Activated T-helper 17 cell treated with anti-CD3 and anti-CD28 coated beads, Interleukin-2, amount 50 U/mL, for 72 hours (primary cell): ENCODE measurements at places on chromosomes 6 and 20. TPM values are rescaled to one million over a fixed set of nuclear protein-coding genes. Genes with fewer than 3 reads are reported as not detected.

DNA sequence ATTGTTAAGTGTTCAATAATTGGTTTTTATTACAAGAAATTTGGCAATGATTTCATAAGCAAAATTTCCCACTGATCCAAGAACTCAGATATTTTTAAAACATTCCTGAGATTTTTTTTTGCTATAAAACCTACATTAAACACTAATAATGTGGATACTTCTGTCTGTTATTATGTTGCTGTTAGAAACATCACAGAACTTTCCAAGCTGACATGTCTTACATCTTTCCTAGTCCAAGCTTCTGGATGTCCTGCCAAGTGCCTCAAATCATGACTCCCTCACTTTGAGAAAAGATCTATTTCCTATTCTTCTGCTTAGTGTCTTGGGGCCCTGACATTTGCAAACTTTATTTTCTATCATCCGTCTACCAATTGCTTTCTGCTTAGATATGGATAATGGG, 110.8 kb downstream of the RFPL4B start:
- no peaks in the 10 kb centered on the region for H3K36me3 ChIP-seq
- H3K4me1 ChIP-seq = no peaks in the 10 kb centered on the region
- H3K27ac ChIP-seq = no peak overlapping the region
- no peak overlapping the region for H3K4me3 ChIP-seq
- peaks cover 6% of the 10 kb centered on the region for H3K27me3 ChIP-seq

- no peak overlapping the region for H3K4me3 ChIP-seq
- no peak for ATAC-seq
- H3K36me3 ChIP-seq = no peaks in the 10 kb centered on the region
- no peaks in the 10 kb centered on the region for H3K4me1 ChIP-seq
- no peak overlapping the region for H3K27ac ChIP-seq
These were observed 199.6 kb downstream of the OGFRL1 start for GRCh38 chr6:71488186-71488585.

Gene GLP1R
- not detected for total RNA-seq

GRCh38 chr6:7697820-7698623, 27.9 kb upstream of the BMP6 start:
- peaks cover 13% of the 10 kb centered on the region for H3K4me1 ChIP-seq
- H3K27ac ChIP-seq = peak overlapping the region; percentile 48
- ATAC-seq = peak; percentile 85
- H3K4me3 ChIP-seq = peak overlapping the region; percentile 4
- H3K36me3 ChIP-seq = no peaks in the 10 kb centered on the region

DNA sequence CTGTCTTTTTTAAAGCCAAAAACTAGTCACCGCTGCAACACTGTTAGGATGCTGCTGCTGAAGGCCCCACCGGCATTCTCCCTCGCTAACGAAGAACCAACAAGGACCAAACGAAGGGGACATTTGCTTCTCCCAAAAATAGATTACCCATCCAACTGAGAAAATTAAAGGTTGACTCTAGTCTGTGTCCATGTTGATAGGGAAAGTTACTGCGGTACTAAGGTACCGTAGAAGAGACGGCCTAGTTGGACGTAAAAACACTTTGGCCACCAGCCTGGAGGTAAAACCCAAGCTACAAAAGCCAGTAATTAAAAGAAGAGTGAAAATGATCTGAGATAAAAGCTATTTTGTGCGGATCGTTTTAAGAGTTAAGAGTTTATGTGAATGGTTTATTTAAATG, 11.8 kb upstream of the FOXF2 start:
- no peak overlapping the region for H3K4me3 ChIP-seq
- H3K27ac ChIP-seq = no peak overlapping the region
- H3K4me1 ChIP-seq = peaks cover 10% of the 10 kb centered on the region
- ATAC-seq = no peak
- peaks cover 66% of the 10 kb centered on the region for H3K27me3 ChIP-seq
- no peaks in the 10 kb centered on the region for H3K36me3 ChIP-seq

Gene ABCC10
- 41.2 TPM for total RNA-seq

DNA sequence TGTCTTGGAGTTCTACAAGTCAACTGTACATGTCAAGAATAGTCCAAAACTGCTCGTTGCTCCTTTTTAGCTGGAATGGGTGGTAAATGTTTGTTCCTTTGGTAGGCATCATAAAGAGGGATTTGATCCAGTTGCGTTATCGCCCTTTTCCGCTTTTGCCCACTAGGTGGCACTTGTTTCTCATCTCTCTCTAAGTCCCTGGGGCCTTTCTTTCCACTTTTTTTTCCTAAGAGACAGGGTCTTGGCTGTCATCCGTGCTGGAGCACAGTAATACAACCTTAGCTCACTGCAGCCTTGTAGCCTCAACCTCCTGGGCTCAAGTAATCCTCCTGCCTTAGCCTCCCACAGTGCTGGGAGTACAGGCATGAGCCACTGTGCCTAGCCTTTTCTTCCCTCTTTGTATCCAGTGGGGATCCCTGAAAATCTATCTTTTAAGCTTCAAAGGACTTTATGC, 20.7 kb downstream of the GTPBP2 start:
- peaks cover 5% of the 10 kb centered on the region for H3K4me1 ChIP-seq
- H3K27me3 ChIP-seq = no peaks in the 10 kb centered on the region
- peak; percentile 38 for ATAC-seq
- no peak overlapping the region for H3K4me3 ChIP-seq
- peak overlapping the region; percentile 1 for H3K27ac ChIP-seq

Gene VSTM2L
- total RNA-seq = not detected

- peak; percentile 74 for ATAC-seq
- H3K4me3 ChIP-seq = peak overlapping the region; percentile 41
- H3K27ac ChIP-seq = peak overlapping the region; percentile 3
- H3K27me3 ChIP-seq = no peaks in the 10 kb centered on the region
These were observed 56.6 kb upstream of the CCN6 start for GRCh38 chr6:111997078-111997852.

DNA sequence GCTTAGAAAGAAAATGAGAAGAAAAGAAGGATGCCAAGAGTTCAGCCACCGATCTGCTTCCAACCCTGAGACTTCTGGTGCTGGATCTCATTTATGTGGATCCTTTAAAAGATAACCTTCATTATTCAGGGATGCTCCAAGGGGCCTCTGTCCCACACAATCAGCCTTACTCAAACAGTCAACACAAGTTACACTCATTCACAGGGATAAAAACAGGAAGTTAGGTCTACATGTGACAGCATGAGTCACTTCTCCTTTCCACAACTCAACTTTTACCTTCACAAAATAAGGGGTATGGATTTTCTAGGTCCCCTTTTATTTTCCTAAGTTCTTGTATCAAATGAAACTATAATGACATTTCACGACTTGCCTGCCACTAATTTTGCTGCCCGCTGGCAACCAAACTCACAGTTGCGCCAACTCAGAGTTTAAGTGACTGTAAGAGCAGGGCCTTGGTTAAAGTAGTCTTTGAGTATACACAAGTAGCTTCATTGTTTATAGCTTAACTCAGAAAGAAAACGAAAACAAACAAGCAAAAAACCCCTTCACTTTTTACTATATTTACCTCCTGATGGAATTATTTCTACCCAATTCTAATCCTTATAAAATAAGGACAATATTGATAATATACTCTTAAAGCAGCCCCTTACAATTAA, 278.8 kb upstream of the RUNX2 start:
- H3K27me3 ChIP-seq = no peaks in the 10 kb centered on the region
- no peaks in the 10 kb centered on the region for H3K36me3 ChIP-seq
- H3K4me1 ChIP-seq = peaks cover 28% of the 10 kb centered on the region
- H3K27ac ChIP-seq = peak overlapping the region; percentile 84

DNA sequence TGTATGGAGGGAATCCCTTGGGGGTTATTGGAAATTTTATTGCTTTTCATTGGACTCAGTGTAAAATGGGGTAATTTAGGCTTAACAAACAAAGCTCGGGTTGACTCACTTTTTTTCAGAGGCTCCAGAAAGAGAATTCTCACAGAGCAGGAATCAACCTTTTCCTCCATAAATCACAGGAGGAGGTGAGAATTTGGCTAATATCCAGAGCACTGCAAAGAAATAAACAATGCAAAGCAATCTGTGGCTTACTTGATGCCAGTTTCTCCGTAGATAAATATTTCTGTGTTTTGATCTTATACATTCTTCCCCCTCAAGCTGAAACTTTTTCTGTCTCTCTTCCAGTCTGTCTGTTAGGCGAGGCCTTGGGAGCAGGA, 176.6 kb downstream of the TSHZ2 start:
- H3K27me3 ChIP-seq = no peaks in the 10 kb centered on the region
- no peak for ATAC-seq
- no peaks in the 10 kb centered on the region for H3K36me3 ChIP-seq
- no peak overlapping the region for H3K27ac ChIP-seq
- H3K4me1 ChIP-seq = peaks cover 32% of the 10 kb centered on the region

DNA sequence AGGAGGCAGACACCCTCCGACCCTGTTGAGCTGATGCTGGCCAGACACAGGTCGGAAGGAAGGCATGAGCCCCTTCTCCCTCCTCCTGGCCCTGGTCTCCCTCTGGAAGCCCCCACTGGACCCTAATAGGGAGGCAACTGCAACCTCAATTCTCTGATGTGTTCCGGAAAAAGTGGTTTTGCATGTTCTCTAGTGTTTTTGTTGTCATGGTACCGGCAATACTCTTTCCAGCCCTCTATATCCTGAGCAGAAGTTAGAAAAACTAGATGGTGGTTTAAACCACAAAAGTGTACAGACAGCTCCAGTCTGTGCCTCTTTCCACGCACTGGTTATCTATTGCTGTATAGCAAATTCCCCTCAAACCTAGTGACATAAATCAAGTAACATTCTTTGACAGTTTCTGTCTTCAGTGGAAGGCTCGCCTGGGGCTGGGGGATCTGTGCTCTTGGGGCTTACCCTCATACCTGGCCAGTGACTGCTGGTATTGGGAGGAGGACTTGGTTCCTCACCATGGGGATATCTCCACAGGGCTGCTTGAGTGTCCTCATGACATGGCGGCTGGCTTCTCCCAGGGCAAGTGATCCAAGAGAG, 37.0 kb downstream of the SYTL3 start:
- peaks cover 98% of the 10 kb centered on the region for H3K36me3 ChIP-seq
- H3K27ac ChIP-seq = peak overlapping the region; percentile 34
- H3K27me3 ChIP-seq = no peaks in the 10 kb centered on the region
- peaks cover 33% of the 10 kb centered on the region for H3K4me1 ChIP-seq
- peak; percentile 89 for ATAC-seq

- H3K4me1 ChIP-seq = no peaks in the 10 kb centered on the region
- ATAC-seq = no peak
- no peak overlapping the region for H3K4me3 ChIP-seq
- peaks cover 13% of the 10 kb centered on the region for H3K27me3 ChIP-seq
These were observed 127.3 kb downstream of the TNFRSF21 start for GRCh38 chr6:47182291-47182957.

- ATAC-seq = peak; percentile 38
- peaks cover 10% of the 10 kb centered on the region for H3K4me1 ChIP-seq
- H3K4me3 ChIP-seq = peak overlapping the region; percentile 7
- H3K27me3 ChIP-seq = peaks cover 5% of the 10 kb centered on the region
- no peak overlapping the region for H3K27ac ChIP-seq
- no peaks in the 10 kb centered on the region for H3K36me3 ChIP-seq
These were observed 2.1 kb upstream of the PERP start for GRCh38 chr6:138109042-138109997.

GRCh38 chr6:168067081-168067759, 11.8 kb downstream of the FRMD1 start:
- ATAC-seq = no peak
- H3K4me1 ChIP-seq = no peaks in the 10 kb centered on the region
- no peaks in the 10 kb centered on the region for H3K36me3 ChIP-seq
- no peak overlapping the region for H3K4me3 ChIP-seq
